ENCODE measurements at places on chromosomes 7 and 10. TPM values are rescaled to one million over a fixed set of nuclear protein-coding genes. Genes with fewer than 3 reads are reported as not detected.

GRCh38 chr10:106440767-106441166 is 723.7 kb downstream of the SORCS1 start:
- DNase-seq = no peak

GRM3 gene
- not detected for total RNA-seq

GRCh38 chr7:42805601-42806000 is 106.3 kb downstream of the C7orf25 start:
- DNase-seq = no peak

FEZF1 gene
- total RNA-seq = not detected

DNA sequence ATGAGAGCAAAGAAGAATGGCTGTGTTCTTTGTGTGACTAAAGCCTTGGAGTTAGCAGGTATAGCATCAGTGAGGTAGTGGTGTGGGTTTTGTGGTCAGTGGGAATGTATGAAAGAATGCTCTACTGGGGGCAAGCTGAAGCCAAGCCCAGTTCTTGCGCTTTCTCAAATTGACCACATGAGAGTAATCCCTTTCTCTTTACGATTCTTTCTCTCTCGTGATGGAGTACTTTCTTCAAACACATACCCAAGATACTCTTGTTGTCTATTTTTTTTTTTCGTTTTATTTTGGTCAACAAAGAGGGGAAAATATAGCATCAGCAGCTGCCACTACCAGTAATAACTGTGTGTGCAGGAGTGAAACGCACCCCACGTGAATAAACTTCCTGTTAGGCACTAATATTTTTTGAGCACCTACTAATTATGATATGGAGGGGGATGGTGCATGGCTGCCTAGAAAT is 8.4 kb upstream of the PANK1 start:
- DNase-seq = peak; percentile 68

MOGAT3 gene
- total RNA-seq = not detected

GRCh38 chr7:66429498-66430163 is 199.1 kb upstream of the KCTD7 start:
- DNase-seq = no peak

GRCh38 chr7:141073641-141074161 is at the start of gene TMEM178B:
Gene TMEM178B, plus strand, starts transcription at chr7:141074064.
- no peak for DNase-seq

- no peak for DNase-seq
Observed at GRCh38 chr7:151142686-151143040, 24.8 kb downstream of the GBX1 start.

DNA sequence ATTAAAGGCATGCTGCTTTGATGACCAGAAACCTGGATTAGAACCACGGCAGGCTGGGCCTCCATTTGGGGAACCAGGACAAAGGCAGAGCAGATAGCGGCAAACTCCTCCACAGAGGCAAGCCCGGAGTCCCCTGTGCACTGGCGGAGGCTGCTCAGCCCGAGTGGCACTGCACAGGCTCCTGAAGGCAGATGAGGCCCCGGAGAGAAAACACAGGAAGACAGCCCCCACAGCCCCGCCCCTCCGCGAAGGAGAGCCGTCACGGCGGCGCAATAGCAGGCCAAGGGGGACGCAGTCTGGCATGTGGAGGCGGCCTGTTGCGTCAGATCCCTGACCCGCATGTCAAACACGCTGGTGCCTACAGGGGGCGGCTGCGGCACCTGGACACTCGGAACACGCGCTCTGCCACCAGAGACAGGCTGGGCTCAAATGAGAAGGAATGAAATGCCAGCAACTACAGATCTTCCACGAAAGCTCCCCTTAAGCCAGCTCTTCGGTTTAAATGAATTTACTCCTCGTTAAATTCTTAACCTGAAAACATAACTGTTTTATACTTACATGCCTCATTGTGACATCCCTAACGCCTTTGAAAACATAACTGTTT is 128.5 kb downstream of the MAD1L1 start:
- peak; percentile 3 for DNase-seq

TMEM196 gene
- not detected for total RNA-seq

ANKRD61 gene
- total RNA-seq = not detected

DNA sequence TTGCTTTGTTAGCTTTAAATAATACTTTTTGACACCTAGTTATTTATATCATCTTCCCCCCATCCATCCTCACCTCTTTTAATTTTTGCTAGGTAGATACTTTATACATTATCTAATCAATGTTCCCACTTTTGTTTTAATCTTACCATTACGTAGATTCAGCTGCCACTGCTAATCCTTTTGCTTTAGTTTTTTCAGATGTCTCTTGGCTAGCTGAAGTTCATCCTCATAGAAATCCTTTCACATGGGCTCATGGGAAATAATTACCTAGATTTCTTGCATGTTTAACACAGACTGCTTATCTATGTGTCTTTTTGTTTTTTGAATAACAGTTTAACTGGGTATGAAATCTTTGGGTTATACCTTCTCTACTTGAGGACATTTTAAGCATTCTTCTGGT is 60.1 kb downstream of the ZNRF2 start:
- DNase-seq = no peak

All from epithelial cell of proximal tubule (primary cell).